ENCODE measurements at places on chromosomes 1 and 21.

GRCh38 chr1:172874950-172875349 lies 175.8 kb downstream of the TNFSF18 start:
- peak; percentile 21 for DNase-seq

DNA sequence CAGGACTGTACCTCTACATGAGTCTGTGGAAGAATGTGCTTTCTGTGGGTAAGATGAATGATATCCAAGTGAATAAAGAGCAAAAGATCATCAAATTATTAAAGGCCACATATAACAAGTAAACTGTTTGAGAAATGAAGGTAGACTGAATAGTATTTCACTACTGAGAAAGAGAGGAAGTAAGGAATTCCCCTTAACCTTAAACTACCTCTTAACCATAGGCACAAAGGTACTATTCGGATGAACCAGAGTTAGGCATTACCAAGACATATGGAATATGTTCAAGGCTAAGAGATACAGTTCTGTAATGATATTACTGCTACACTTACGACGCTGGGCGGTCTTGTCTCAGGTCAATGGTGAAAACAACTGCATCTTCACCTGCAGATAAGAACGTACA lies 25.5 kb downstream of the DCAF8 start:
- DNase-seq, result no peak

- DNase-seq, result no peak
Observed at GRCh38 chr1:234897754-234898454, 230.7 kb downstream of the TOMM20 start.

GRCh38 chr1:1988061-1988945 lies 15.3 kb downstream of the CFAP74 start:
- DNase-seq, result no peak

DNA sequence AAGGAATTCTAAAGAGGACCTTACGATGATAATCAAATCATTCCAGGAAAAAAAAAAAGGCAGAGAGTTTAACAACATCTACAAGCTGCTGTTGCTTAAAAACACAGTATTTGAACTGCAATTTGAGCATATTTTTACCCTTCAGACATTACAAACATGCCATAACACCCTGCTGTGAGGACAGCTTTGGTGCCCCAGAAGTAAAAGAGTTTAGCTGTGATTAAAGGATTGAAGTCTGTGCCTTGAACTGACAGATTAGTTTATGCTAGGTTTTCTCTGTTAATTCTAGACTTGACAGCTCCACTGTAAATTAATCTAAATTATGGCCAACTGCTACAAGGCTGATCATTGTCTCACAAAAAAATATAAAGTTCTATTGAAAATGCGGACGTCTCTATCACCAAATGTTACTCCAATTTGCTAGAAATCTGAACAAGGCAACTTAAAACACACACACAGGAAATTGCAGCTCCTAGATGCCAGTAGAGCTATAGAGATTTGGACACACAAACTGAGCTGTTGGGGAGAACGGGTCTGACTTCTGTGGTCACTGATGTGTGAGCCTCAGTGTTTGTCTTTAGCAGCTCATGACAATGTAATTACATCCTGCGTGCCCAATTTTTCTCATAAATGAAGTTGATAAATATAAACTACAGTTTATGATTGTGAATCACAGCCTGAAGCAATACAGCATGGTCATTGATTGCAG lies 217.9 kb downstream of the NTNG1 start:
- DNase-seq, result no peak

DNA sequence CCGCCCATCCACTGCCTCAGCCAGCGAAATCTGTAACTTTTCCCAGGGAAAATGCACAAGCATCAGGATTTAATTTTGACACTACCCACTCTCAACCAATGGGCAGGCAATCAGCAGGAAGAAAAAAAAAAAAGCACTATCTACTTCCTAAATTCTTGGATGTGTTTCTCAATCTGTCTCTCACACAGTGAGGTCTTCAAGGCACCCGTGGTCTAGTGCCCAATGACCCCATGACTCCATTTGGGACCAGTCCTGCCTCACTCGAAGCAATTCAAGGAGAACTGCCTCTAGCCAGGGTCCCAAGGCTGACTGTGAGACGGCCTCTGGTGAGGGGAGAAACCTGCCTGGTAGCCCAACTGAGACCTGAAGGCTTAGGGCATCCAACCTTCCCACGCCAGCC lies 35.9 kb downstream of the CSF1 start:
- DNase-seq, result no peak

DNA sequence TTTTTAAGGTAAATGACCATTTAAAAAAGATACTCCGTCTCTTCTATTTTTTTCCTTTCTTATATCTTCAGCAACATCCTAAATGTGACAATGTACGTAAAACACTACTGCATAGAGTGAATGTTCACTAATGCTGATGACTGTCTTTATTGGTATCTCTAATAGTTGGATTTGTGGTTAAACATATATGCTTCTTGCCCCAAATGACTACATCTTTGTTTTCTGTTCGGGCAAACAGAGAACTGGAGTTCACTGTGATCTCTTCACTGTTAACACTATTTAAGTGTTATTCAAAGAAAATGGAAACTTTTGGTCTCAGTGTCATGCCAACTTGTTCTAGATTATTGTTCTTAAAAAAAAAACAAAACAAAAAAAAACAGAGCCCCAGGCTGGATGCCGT lies 109.4 kb downstream of the KIF26B start:
- no peak for DNase-seq

GRCh38 chr1:160733898-160734297 lies 5.1 kb upstream of the SLAMF7 start:
- DNase-seq, result no peak

DNA sequence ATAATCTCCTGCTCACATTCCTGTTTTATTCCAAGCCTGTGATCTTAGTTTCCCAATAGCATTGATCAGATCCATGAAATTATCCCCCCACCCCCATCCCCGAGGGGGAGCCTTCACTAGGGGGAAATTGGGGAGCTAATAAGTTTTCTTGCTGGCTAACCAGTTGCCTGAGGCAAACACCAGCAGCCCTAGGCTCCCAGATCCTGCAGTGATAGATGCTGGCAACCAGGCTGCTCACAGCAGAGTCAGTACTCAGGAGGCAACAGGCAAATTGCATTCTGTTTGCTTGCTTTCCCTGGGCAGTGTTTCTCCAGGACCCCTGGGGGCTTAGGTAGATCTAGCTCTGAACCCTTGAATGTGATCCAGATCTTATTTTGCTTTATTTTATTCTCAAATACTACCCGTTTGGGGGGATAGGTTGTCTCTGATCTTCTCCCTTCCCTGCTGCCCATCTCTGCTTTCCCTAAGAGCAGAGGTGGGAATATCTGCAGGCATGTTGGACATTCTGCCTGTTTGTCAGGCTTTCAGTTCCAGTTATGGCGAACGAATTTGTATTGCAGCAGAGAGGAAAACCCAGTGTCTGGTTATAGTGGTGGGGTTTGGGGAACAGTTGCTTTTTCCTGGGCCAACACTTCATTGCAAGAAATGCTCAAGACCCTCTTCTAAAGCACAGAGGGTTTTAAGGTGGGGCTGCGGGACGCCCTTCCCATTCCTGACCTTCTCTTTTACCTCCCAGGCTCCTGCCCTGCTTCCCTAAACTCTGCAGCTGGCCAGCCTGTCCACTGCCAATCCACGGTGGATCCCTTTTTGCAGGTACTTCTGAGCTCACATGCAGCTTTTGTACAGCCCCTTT lies 289.8 kb upstream of the PLXNA2 start:
- no peak for DNase-seq

GRCh38 chr21:35850029-35850428 lies 210.3 kb downstream of the SETD4 start:
- no peak for DNase-seq

DNA sequence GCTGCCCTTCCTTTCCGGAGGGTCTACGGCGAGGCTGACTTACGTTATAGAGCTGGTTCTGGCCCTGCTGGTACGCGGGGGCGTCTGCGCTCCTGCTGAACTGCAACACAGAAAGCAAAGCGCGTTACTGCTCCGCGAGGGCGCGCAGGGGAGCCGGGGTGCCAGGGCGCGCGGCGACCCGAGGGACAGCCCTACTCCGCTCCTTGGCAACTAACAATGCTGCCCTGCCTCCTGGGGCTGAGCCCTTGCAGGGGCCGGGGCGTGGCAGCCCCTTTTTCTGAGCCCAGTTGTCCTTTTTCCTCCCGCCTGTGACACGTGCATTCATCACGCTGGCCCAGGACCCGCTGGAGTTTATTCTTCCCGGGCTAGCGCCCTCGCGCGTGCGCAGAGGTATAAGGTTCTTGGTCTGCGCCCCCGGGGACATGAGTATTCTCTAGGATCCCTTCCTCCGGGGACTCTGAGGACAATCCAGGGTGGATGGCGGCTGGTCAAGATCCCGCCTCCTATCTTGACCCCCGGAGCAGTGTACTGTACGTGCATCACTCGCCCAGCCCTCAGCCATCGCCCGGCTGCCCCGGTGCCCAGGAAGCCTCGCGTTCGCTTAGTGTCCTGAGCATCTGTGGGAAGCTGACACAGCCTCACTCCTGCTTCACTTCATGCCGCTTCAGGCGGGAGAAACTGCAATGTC lies 78.9 kb downstream of the CD247 start:
- peak; percentile 63 for DNase-seq

DNA sequence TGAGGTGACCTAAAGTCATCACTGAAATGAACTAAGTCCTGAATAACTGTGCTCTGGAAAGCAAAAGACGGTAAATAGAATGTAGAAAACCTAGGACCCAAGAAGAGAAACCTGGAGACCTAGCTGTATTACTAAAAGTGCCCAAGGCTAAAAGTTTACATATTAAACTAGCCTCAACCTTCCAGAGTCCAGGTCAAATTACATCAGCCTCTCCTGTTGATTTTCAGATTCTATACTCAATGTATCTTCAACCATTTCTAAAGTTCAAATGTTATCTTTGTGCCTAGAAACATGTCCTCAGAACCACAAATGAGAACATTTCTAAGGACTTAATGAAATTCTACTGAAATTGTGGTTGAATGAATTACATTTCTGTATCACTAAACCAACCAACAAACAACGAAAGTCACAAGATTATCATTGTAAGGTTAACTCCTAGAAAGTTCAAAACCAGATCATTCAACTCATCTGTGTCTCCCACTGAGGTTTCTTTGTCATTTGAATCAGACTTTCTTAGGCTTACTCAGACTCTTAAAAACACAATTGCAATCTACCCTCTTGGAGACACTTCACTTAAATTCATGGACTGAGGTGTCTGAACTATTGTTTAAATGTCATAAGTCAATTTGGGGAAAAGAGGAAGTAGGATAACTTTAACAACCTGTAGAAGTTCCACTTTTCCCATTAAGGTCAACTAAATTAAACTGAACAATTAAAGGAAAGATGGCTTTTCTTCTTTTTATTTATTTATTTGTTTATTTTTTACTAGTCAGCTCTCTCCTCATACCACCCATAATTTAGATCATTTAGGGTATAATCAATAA lies 207.7 kb downstream of the BARHL2 start:
- DNase-seq, result no peak

GRCh38 chr1:219177363-219177762 lies 3.7 kb downstream of the LYPLAL1 start:
- no peak for DNase-seq

DNA sequence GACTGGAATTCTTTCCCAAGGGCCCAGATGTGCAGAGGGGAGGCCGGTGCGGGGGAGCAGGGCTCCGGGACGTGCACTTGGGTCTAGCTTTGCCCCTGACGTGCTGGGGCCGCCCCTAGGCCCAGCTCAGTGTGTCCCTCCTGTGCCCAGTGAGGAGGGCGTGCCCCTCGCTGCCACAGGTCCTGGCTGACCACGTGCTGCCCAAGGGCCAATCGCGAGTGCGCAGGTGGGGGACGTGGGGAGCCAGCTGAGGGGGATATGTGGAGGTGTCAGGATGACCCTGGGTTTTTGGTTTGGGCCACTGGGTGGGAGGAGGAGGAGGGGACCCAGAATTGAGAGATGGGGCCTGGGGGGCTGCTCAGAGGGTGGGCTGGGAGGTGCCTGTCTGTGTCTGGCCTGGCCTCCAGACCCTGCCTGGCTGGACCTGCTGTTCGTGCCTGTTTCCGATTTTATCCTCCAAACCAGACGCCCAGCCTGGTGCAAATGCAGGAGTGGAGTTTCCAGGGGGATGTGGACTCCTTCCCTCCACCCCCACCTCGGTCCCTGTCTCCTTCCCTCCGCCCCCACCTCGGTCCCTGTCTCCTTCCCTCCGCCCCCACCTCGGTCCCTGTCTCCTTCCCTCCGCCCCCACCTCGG lies 6.1 kb upstream of the RNF223 start:
- DNase-seq, result peak; percentile 38

- DNase-seq, result no peak
Observed at GRCh38 chr1:70442490-70442889, 31.4 kb downstream of the CTH start.

DNA sequence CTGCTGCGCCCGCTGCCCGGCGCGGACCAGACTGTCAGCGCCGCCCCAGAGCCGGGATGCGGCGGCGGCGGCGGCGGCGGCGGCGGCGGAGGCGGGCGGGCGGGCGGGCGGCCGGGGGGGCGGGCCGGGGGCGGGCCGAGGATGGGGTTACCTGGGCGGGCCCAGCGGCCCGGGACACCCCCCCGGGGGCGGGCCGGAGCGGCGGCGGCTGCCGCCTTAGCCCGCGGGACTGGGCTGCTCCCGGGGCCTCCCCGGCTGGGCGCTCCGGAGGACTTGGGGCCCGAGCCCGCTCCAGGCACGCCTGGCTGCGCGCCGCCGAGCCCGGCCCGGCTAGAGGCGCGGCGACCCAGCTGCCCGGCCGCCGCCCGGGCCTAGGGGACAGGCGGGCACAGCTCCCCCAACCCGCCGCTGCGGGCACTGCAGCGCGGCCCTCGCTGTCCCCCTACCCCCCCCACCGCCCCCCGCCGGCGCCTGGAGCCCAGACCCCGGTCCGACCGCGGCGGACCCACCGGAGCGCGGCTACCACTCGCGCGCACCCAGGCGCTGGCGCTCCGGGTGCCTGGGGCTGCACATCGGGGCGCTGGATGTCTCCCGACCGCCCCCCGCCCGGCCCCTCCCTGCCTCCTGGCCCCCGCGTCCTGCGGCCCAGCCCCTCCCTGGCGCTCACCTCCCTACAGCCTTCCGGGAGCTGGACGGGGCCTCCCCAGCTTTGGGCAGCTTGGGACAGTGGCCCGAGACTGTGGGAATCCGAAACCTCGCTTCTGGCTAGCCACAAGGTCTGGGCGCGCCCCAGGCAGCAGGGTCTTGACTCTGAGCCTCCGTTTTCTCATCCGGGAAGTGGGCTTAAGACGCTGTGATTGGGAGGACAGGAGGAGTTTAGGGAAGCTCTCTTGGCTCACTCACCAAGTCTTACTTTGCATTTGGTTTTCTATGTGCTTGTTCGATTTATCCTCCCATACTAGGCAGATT lies at the start of gene WNT4:
TSS of gene WNT4 (minus strand) at position 33 of the 969 bp plus-strand sequence. CDS start 175 bp downstream, outside the sequence.
- peak; percentile 37 for DNase-seq

DNA sequence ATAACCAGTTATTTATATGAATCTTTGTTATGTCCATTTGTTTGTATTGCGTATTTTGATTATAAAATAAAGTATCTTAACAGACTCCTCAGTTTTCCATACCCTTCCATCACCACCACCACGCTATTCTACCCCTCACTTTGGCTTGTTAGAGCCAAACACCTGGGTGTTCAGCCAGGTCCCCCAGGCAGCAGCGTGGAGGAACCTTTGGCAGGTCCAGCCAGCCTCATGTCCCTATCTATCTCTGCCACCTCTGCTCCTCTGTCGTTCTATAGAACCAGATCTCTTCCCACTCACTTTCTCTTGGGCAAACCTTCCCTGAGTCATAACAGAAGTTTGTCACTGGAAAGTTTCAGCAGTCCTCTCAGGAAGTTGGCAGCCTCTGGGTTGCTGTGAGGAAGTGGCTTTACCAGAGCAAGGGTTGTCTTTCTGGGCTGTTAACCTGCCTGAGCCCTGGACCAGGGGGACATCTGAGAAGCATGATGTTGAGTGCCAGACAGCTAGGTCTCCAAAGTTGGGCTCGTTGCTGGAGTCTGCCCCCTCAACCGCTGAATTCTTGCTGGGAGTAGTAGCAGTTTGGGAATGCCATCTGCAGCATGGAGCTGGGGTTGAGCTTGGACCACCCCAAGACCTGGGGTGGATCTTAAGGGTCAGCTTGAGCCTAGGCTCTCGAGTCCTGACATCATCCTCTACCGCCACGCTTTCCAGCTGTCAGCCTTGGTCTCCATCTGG lies 996 bp upstream of the SH3BGRL3 start:
- DNase-seq, result peak; percentile 53
